ENCODE measurements at places on chromosomes 5 and 9.
A peak's percentile ranks its signal among the peaks of the same experiment; 100 is the strongest.

GRCh38 chr5:73233461-73234203 lies 60.6 kb downstream of the TMEM174 start:
- no peak for DNase-seq

- DNase-seq = no peak
Measured at GRCh38 chr5:59661954-59662615, 231.4 kb downstream of the PDE4D start.

GRCh38 chr9:130680836-130681768 lies 12.5 kb upstream of the EXOSC2 start:
- no peak for DNase-seq

- DNase-seq = no peak
Measured at GRCh38 chr5:152514827-152515397, 109.8 kb upstream of the NMUR2 start.

GRCh38 chr9:121584421-121584820 lies 67.0 kb upstream of the DAB2IP start:
- DNase-seq = no peak

DNA sequence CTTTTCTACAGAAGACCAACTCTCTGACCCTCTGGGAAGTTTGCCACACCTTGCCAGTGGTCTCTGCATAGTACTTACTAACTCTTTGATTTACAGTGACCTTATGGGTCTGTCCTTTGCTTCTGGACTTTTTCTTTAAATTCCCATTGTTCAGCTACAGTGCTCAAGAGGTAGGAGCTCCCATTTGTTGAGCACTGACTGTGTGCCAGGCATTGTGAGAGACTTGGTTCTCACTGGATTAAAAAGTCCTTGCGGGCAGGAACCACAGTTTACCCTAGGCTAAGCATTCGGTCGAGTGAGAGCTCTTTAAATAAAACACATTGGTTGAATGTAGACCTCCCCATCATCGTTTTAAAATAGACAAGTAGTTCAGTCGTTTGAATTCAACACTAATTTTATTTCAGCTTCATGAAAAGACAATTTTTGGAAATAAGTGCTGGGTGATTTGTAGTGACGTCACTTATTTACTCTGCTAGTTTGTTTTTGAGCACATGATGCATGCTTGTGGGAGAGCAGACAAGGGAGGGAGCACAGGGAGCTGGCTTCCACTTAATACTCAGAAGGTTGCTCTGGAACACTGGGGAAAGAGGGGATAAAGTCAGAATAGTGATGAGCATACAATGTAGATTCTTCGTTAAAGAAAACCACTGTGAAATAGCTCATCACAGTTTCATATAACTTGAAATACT lies 27.1 kb downstream of the RASGRF2 start:
- DNase-seq = no peak

GRCh38 chr9:3281399-3281798 lies 244.4 kb downstream of the RFX3 start:
- DNase-seq = no peak

- DNase-seq = peak; percentile 91
Measured at GRCh38 chr9:112149211-112149610, 25.9 kb downstream of the SUSD1 start.

- DNase-seq = no peak
Measured at GRCh38 chr5:160638161-160638742, 213.8 kb downstream of the ATP10B start.

GRCh38 chr5:10167806-10168205 lies 81.9 kb downstream of the ATPSCKMT start:
- DNase-seq = no peak

GRCh38 chr5:125199968-125200865 lies 453.8 kb upstream of the ZNF608 start:
- DNase-seq = no peak

DNA sequence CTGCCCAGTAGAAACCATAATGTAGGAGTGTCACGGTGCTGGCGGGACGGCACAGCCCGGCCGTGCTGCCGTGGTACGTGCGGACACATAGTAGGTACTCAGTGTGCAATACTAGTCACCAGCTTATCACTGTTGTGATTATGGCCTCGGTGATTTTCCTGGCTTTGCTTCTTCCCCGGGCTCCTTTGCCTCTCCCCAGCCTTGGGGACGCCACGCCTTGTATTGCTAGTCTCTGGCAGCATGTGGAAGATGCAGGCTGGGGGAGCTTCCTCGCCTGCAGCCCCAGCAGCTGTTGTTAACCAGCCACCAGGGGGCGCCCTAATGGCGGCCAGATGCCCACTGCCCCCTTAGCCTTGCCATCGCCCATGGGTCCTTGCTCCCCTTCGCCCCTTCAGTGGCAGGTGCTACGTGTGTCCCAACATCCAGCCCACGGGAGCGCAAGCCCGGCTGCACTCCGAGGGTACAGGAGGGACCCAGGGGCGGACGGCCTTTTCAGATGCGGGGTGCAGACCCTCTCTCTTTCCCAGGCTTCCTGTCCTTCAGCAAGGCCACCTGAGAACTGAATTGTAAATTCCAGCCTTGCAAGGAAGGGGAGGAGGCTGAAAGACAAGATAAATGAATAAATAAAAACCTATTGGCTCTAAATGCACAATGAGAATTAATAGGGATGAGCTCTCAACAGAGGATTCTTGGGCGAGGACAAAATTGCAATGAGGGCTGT lies 8.0 kb downstream of the NTNG2 start:
- DNase-seq = peak; percentile 35

GRCh38 chr9:15116130-15116580 lies 190.9 kb downstream of the TTC39B start:
- DNase-seq = no peak

GRCh38 chr9:106277966-106278365 lies 583.6 kb downstream of the TMEM38B start:
- no peak for DNase-seq

Measured in CMK (cell line).